SK-N-SH treated with all-trans-retinoic acid at 6 μM for 48 hours (cell line): ENCODE measurements at places on chromosomes 16 and 17.

GRCh38 chr17:82605939-82606600 lies 42.2 kb downstream of the WDR45B start:
- no peak for ATAC-seq

GRCh38 chr16:77682586-77682985 lies 39.7 kb upstream of the NUDT7 start:
- no peak for ATAC-seq

DNA sequence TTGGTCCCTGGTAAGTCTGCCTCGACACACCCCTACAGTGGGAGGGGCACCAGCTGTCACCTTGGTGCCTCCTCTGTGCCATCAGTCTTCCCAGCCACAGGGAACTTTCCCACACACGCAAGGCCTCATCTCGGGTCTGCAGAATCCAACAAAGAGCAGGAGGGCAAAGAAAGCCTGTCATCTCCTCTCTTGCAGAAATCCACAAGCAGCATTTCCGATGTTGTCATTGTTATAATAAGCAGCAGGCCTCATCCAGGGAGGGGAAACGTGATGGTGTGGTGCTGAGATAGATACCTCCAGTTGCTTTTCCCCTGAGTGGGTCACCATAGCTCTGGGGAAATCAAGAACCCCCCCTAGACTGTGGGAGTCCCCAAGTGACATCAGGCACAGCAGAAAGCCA lies 110.4 kb downstream of the CMIP start:
- no peak for ATAC-seq

DNA sequence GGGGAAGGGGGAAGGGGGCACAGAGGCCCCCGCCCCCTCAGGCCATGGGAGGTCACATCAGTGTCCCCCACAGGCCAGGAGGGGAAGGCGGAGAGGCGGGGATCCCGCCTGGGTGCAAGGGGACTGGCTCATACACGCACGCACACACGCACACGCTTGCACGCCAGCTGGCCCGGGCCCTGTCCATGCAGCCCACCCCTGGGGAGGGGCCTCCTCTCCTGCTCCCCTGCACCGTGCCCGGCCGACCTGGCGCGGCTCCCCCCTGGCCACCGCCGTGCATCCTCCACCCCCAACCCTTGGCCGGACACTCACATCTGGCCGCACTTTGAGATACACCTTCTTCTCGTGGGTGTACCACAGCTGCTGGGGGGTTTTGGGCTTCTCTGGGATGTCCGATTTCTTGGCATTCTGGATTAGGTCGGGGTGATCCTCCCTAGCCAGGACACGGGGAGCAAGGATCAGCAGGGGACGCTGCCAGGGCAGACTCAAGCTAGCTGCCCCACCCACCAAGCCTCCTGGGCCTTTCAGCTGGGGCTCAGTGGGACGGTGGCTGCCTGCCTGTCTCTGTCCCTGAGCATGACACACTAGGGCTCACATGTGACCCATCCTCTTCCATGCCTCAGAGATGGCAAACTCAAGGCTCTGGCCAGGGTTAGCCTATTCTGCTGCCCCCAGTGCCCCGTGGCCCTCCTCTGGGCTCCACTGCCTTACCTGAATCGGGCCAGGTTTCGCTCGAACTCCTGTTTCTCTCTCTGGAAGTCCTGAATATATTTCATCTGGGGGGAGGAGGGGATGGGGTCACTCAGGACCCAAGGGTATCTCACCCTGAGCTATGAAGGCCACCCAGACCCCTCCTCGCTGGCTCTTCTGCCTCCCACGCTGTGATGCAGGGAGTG lies 6.7 kb downstream of the UBTF start:
- ATAC-seq = no peak

- ATAC-seq = no peak
Measured at GRCh38 chr17:65936013-65936412, 255.9 kb downstream of the CEP112 start.

- no peak; the same call in 2 of the 3 replicates for ATAC-seq
Measured at GRCh38 chr16:3086596-3087242, 12.4 kb downstream of the ZSCAN10 start.

- no peak for ATAC-seq
Measured at GRCh38 chr17:78879635-78880186, 23.3 kb downstream of the CEP295NL start.

- ATAC-seq = no peak
Measured at GRCh38 chr16:56388209-56388608, 37.1 kb downstream of the AMFR start.

DNA sequence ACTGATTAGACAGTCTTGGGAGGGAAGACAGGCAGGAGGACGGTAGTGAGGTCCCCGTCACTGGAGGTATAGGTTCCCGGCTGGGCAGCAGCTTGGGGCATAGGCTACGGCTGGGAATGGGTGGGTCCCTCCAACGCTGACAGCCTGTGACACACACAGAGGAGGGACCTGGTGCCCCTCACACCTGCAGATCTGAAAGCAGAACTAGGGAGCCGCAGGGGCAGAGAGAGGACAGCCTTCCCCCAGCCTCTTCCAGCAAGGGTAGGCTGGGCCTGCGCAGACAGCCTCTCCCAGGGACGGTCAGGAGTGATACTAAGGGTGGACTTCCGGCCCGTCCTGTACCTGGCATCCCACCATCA lies 2.0 kb downstream of the P2RX1 start:
- peak; percentile 5; the same call in 2 of the 3 replicates for ATAC-seq

DNA sequence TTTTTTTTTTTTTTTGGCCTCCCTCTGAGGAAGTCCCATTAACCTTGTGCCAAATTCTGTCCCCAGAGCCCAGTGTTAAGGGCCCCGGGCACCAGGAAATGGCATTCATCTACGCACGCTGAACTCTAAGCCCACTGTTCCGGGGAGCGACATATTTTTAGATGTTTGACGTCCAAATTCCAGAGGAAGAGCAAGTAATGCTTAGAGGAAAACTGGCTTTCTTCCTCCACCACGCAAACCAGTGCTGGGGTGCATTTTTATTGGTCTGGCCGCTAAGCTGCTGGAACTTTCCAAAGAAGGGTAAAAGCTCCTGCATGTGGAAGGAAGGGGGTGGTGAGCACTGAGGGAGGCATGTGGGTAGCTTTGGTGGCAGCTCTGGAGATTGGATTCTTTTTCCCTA lies 8.3 kb downstream of the WFDC1 start:
- ATAC-seq = no peak

GRCh38 chr17:77036136-77036840 lies 104.5 kb upstream of the SEC14L1 start:
- no peak; the same call in 2 of the 3 replicates for ATAC-seq

DNA sequence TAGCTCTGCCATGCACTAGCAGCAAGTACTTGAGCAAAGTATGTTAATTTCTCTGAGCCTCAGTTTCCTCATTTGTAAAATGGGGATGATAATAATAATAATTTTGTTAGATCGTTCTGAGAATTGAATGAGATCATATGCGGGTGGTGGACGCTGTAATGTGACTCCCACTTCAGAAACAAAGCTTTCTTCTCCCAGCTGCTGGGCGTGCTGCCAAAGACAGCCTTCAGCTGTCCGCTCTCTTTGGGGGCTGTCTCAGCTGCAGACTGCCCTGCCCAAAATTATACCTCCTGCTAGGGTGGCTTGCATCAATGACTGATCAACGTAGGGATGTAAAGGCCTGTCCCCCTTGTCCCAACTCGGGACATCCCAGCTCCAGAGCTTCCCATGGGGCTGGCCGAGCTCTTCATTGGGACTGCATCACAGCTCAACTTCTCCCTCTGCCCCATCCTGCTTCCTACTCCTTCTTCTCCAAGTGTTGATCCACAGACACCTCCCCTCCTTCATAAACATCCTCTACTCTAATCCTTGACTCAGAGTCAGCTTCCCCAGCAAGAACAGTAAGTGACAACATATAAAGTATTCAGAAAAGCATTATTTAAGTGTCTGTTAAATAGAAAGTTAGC lies 30.7 kb upstream of the CDH5 start:
- ATAC-seq = peak; percentile 31; the same call in 1 of the 3 replicates

DNA sequence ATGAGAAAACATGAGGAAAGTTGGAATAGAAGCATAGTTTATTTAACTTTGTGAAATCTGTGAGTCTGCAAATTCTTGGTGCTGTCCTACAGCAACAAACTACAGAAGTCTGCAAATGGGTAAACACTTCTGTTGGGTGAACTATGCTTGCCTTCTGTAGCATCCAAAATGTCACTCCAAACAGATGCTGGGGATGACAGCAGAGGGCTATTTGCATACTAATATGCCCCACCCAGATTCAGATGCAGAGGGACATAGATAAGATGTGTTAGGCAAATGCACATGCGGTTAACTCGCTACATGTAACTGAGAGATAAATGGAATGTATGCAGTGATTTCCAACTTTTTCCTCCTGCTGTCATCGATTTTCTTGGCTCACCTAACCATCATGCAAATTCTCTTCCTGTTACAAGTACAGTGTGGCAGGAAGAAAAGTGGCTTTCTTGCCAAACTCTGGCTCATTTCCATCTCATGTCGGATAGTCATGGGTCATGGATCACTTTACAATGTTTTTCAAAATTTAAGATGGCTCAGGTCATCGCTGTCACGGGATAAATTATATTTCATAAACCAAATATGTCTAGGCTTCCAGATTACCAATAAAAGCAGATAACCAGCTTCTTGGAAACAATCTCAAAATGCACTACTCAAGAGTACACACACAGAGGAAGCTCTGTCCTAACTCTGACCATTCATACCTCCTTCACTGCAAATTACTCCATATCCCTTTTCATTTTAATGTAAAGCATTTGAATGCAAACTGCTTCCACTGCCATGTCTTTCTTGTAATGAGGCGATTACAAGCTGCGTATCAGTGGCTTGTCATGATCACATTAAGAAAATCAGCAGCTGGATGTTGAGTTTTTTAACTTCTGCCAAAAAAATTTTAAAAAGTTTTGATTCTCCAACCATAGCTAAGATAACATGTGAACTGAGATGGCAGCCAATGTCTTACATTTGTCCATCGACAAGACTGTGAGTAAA lies 47.7 kb downstream of the ADAMTS18 start:
- no peak for ATAC-seq

DNA sequence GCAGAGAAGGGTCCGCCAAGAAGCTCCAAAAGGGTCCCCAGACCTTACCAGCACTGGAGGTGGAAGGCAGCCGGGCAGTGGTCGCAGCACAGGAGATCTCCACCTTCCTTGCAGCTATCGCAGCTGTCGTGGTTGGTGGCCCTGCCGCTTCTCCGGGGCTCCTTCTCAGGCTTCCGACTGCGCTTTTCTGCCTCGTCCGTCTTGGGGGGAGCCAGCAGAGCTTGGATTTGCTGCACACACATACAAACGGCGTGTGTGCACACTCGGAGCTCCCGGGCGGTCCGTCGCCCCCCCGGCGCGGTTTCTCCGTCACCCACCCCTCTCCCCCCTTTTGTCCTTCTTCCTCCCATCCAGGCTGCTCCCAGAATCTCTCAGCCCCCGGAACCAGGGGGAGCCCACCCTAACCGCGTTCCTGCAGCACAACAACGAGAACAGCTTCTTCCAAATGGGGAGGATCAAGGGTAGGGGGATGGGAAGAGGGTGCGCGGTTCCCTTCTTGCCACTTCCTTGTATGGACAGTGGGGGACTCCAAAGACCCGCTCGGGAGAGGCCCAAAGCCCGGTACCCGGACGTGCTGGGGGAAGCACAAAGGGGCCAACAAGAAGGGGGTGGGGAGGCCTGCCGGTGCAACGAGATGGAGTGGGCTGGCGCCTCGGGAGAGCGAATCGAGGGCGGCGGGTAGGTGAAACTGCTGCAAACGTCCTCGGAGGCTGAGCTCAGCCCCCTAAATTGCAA lies 1.1 kb downstream of the PHF12 start:
- ATAC-seq = peak; percentile 0; the same call in 2 of the 3 replicates

DNA sequence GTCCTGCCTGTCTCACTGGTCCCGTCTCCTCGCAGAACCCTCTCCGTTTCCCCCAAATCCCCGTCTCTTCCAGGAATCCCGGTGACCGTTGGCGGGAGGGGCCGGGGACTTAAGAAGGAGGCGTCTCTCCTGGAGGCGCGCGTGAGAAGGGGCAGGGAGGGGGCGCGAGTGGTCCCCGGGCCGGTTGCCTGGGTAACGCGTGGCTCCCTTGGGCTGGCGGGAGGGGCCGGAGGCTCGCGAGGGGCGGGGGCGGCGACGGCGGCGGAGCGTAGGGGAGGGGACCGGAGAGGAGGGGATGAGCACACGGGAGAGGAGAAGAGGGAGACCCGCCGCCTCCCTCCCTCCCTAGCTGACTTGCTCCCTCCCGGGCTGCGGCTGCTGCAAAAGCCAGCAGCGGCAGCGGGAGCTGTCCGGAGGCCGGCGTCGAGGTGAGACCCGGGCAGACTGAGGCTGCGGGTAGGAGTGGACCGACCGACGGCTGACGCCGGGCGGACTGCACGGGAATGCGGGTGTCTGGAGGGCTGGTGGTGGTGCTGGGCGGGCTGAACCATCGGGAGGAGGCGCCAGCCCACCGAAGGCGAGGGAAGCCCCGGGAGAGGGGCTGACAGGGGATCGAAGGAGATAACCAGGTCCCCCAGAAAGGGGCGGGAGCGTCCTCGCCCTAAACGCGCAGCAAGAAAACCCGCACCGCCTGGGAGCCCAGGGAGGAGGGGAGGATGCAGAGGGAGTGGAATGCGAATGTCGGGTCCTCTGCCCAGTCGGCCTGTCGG lies at the start of gene PRRT2:
Gene PRRT2 (plus strand): TSS at position 298 of the 770 bp plus-strand sequence. CDS start 862 bp downstream, outside the sequence.
- ATAC-seq = peak; percentile 15

DNA sequence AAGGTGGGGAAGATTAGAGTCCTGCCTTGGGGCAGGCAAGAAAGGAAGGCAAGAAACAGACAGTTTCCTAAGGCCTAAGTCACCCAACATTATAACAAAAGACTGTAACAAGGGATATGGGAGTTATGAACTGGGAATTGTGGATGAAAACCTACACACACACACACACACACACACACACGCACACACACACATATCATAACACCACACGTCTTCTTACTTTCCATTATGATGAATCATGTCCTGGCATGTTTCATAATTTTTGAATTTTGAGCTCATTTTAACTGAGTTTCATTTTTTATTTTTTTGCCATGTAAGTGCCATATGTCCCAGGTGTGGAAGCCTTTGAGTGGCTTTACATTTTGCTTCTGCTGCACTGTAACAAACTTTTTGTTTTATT lies 29.9 kb downstream of the HS3ST2 start:
- no peak for ATAC-seq

- no peak for ATAC-seq
Measured at GRCh38 chr16:89049484-89050118, 44.1 kb upstream of the ACSF3 start.

DNA sequence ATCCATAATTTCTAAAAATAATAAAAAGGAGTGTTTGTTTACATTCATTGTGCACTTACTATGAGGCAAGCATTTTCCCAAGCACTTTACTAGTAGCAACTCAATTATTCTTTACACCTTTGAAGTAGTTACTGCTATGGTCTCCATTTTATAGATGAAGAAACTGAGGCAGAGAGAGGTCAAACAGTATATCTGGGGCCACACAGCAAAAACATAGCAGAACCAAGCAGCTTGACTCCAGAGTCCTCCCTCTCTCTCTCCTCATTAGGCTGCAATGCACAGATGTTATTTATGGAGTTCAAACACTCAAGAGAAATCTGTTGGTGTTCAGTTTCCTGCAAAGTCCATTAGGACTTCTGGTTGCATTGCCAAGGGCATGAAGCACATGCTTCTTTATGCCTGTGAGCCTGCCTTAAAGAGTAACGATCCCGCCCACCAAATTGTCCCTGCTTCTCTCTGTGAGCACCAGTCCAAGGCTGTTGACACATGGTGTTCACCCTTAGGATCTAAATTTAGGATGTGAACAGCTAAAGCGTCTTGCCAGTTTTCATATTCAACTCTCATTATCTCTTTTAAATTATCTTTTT lies 44.0 kb downstream of the GPRC5B start:
- ATAC-seq = no peak
